CD8-positive, alpha-beta memory T cell (primary cell): ENCODE measurements at places on chromosomes 6 and 20. TPM values are rescaled to one million over a fixed set of nuclear protein-coding genes. Genes with fewer than 3 reads are reported as not detected.

Gene GMPR
- 0.66 TPM for total RNA-seq

DNA sequence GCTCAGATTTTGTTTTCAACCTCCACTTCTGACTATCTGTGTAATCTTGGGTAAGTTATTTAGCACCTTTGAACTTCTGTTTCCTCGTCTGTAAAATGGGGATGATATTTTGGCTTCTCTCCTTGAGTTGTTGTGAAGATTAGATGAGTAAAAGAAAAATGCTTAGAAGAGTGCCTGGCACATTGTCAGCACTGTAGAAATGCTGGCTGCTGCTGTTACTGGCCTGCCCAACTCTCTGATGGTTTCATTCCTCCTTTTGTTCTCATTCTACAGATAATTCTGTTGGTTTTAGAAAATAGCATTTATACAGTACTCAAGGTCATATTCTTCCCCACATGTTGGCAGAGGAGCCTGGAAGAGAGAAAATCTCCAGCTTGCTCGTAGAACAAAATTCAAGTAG lies 547.2 kb upstream of the JAG1 start:
- no peak for DNase-seq
- H3K27me3 ChIP-seq = no peaks in the 10 kb centered on the region
- no peaks in the 10 kb centered on the region for H3K36me3 ChIP-seq
- no peaks in the 10 kb centered on the region for H3K4me1 ChIP-seq
- no peak overlapping the region for H3K4me3 ChIP-seq

GRCh38 chr6:21325201-21325856 lies 268.2 kb upstream of the SOX4 start:
- DNase-seq = no peak
- H3K36me3 ChIP-seq = no peaks in the 10 kb centered on the region
- no peaks in the 10 kb centered on the region for H3K4me1 ChIP-seq

DNA sequence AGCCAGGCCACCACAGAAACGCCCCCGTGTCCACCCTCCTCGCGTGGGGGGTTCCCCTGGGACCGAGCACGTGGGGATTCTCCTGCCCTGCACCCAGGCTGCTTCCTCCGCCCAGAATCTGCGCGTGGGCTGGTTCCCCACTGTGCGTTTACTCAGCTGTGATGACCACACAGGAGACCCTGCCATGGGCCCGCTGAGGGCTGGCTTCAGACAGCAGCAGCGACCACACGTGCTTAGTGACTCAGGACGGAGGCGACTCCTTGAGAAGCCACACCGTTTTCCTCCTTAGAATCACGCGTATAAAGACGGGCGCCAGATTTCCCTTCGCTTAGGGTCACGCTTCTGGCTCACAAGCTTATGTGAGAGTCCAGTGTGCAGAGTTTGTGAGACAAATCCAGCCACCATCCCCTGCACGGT lies 63.9 kb upstream of the PDE10A start:
- no peak overlapping the region for H3K27ac ChIP-seq
- H3K27me3 ChIP-seq = no peaks in the 10 kb centered on the region
- H3K4me1 ChIP-seq = no peaks in the 10 kb centered on the region
- H3K36me3 ChIP-seq = no peaks in the 10 kb centered on the region
- no peak for DNase-seq
- H3K4me3 ChIP-seq = no peak overlapping the region

Gene FLRT3
- not detected for total RNA-seq

DNA sequence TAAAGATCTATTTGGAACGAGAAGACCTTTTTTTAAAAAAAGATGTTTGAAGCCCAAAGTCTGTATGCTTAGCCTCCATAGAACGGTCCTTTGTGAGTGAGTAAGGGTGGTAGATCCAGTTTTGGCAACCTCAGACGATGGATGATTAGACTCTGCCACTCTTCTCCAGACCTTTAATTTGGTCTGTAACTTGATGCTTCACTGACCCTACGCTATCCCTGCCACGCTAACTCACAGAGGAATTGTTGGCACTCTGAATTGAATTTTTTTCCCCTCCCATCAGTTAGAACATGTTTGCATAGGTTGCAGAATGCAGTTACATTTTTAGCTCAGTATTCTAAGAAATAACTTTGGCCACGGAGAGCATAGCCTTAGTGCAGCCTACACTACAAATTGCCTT lies 15.8 kb upstream of the DEK start:
- H3K4me3 ChIP-seq = no peak overlapping the region
- H3K27ac ChIP-seq = no peak overlapping the region
- no peak for DNase-seq
- H3K4me1 ChIP-seq = no peaks in the 10 kb centered on the region
- peaks cover 13% of the 10 kb centered on the region for H3K27me3 ChIP-seq

Gene MAFB
- total RNA-seq = 2.0 TPM

Gene KHDC1L
- total RNA-seq = 0.37 TPM

- H3K4me3 ChIP-seq = peak within 1 kb of the TSS; percentile 32
- DNase-seq = no peak
- peaks cover 6% of the 10 kb centered on the region for H3K27me3 ChIP-seq
- H3K36me3 ChIP-seq = no peaks in the 10 kb centered on the region
Observed at GRCh38 chr20:43507150-43508080, at the start of gene L3MBTL1. TSS of gene L3MBTL1 (plus strand) at chr20:43507697. CDS start at chr20:43513504, 5,807 bp downstream.

DNA sequence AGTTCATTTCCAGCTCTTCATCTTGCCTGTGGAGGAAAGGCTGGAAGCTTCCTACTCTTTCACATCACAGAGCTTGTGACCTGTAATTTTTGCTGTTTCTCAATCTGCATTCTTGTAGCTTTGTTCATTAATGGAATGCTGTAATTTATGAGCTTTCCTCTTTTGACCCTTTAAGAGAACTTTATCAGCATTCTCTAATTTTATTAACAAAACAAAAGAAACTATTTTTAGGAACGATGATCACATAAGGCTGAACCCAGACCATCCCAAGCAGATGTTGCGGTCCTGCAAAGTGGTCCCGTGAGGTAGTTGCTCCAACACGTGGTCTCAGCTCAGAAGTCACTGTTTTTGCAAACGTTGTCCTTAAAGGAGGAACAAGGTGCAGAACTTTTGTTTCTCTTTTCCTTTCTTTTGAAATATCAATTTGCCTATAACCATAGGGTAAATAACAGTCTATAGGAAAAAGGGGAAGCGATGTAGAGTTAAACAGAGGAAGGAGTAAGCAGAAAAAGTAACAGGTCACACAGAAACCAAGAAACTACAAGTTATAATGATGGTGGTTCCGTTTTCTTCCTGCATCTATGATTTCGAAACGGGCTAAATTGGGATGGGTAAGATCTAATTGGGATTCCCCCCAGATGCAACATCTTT lies 121.3 kb upstream of the PHACTR1 start:
- no peaks in the 10 kb centered on the region for H3K36me3 ChIP-seq
- H3K4me1 ChIP-seq = no peaks in the 10 kb centered on the region
- no peak overlapping the region for H3K27ac ChIP-seq
- no peaks in the 10 kb centered on the region for H3K27me3 ChIP-seq

GRCh38 chr20:24663496-24663895 lies 194.1 kb downstream of the SYNDIG1 start:
- H3K4me1 ChIP-seq = no peaks in the 10 kb centered on the region
- DNase-seq = no peak
- no peaks in the 10 kb centered on the region for H3K36me3 ChIP-seq
- H3K27me3 ChIP-seq = no peaks in the 10 kb centered on the region

DNA sequence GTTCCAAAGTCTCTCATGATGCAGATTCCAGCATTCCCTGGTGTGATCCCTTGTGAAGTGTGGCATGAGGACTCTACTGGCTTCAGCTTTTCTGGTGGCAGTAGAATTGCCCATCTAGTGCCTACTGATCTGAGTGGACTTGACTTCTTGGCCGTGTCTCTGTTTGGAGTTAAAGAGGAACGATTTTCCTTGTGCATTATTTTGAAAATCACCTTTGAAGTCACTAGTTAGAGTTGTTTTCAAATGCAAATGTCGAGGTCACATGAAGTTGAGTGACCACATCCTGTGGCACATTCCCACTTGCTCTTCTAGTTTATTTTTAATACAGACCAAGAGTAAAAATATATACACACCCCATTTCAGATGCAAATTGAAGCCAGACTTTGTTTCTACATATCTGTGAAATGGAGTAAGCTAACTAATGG lies 270.7 kb upstream of the TAB2 start:
- no peak for DNase-seq
- no peak overlapping the region for H3K27ac ChIP-seq
- no peak overlapping the region for H3K4me3 ChIP-seq
- H3K27me3 ChIP-seq = no peaks in the 10 kb centered on the region
- no peaks in the 10 kb centered on the region for H3K36me3 ChIP-seq

DNA sequence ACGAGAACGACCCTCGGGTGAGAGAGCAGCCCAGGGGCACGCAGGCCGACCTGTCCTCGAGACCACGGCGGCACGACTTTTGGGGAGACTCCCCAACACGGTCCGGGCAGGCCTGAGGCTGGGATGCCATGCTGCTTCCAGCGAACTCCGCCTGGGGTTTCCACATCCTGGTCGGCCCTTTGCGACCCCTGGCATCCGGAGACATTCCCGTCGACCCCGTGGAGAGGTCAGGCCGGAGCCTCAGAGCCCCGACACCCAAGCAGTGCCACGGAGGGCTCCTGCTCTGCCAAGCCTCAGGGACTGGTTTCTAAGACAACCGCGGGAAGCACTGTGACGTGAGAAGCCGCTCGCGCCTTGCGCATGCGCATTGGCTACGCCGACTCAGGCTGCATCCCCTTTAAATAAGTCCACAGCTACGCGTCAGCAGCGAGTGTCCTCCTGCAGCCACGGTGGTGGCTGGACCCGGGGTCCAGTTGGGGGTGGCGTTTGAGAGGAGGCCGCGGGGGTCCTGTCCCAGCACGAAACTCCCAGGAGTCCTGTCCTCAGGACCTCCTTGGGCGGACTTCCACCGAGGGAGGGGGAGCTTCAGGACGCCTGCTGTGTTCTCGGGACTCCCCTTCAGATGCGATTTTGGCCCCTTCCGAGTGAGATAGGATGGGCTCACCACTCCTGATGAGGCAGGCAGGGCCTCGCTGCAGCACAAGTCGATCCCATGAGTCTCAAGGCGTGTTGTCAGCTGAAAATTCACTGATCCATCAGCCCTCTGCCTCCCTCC lies 1089.3 kb upstream of the DEFB115 start:
- H3K27me3 ChIP-seq = no peaks in the 10 kb centered on the region
- H3K27ac ChIP-seq = no peak overlapping the region
- no peak for DNase-seq
- no peak overlapping the region for H3K4me3 ChIP-seq

- H3K27me3 ChIP-seq = no peaks in the 10 kb centered on the region
- DNase-seq = no peak
- H3K4me1 ChIP-seq = no peaks in the 10 kb centered on the region
- no peak overlapping the region for H3K27ac ChIP-seq
- no peaks in the 10 kb centered on the region for H3K36me3 ChIP-seq
- H3K4me3 ChIP-seq = no peak overlapping the region
Observed at GRCh38 chr6:143149771-143150170, 89.1 kb downstream of the AIG1 start.
